ENCODE measurements at places on chromosomes 3 and 15.

GRCh38 chr15:67601073-67601472 is 58.6 kb downstream of the MAP2K5 start:
- DNase-seq: no peak

GRCh38 chr3:30720586-30721313 is 114.3 kb downstream of the TGFBR2 start:
- no peak for DNase-seq

GRCh38 chr3:103170651-103171050 is 735.8 kb downstream of the ZPLD1 start:
- DNase-seq: no peak

DNA sequence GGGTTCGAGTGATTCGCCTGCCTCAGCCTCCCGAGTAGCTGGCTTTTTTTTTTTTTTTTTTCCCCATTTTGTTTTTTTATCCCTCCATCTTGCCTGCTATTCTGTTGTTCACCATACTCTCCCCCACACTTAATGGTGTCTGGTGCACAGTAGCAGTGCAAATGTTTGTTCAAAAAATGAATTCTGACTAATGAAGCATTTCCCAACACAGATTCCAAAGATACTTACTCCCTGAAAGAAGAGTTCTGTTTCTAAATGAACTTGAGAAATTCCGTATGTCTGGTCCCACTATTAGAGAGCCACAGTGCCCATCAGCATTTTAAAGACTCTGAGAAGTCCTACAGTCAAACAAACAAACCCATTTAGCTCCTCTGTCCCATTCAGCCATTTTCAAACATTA is 9.5 kb downstream of the EDEM1 start:
- no peak for DNase-seq

DNA sequence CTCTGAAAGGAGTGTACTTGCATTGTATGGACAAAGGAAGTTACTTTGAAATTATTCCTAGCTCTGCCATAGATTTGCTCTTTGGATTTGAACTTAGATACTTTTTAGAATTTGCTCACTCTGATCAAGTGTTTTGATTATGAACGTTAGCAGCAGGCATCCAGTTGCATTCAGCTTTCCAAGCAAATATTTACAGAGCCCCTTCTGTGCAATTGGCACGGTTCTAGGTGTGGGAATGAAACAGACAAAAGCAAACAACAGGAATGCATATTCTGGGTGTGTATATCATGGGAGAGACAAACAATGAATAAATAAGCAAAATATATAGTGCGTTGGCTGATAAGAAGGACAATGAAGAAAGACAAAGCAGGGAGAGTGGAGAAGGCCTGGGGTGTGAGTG is 125.5 kb upstream of the ADAMTS9 start:
- no peak for DNase-seq

DNA sequence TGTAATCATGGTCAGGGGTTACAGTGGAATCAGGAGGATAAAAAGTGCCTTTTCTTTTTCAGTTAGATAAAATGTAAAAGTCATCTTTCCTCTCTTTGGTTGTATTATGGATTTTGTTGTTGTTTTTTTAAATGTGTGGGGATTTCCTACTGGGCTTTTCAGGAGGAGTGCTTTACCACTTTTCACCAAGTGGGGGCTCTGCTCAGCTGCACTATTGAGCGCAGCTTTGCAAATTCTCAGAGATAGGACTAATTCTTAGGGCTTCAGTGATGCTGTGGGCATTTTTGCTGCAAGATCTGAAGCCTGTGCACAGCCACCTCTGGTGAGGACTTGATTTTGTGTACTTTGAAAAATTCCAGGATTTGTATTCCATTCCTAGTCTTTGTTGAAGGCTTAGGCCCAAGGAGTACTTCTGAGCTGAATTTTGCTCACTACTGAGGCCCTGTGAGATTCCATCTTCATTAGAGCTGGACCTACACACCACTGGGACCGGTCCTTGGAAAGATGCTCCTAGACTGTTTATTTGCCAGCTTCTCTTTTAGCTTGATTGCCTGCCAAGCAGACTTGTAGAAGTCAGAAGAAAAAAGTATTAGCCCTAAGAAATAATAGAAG is 7.5 kb downstream of the GNB5 start:
- no peak for DNase-seq

DNA sequence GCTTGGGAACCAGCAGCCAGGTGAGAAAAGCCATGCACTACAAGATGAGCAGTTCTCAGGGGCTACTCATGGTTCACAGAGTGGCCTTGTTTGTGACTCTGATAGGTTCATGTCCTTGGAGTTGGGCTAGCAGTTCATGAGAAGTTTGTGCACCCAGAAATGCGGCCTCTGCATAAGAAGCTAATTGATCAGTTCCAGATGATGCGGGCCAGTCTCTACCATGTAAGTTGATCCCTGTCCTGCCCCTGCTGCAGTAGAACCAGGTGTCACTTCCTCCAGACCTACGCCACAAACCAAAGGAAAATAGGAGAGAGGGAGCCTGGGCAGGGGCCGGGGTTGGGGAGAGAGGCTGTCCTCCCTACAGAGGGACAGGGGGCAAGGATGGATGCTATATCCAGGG is 27.2 kb upstream of the MANF start:
- no peak for DNase-seq

DNA sequence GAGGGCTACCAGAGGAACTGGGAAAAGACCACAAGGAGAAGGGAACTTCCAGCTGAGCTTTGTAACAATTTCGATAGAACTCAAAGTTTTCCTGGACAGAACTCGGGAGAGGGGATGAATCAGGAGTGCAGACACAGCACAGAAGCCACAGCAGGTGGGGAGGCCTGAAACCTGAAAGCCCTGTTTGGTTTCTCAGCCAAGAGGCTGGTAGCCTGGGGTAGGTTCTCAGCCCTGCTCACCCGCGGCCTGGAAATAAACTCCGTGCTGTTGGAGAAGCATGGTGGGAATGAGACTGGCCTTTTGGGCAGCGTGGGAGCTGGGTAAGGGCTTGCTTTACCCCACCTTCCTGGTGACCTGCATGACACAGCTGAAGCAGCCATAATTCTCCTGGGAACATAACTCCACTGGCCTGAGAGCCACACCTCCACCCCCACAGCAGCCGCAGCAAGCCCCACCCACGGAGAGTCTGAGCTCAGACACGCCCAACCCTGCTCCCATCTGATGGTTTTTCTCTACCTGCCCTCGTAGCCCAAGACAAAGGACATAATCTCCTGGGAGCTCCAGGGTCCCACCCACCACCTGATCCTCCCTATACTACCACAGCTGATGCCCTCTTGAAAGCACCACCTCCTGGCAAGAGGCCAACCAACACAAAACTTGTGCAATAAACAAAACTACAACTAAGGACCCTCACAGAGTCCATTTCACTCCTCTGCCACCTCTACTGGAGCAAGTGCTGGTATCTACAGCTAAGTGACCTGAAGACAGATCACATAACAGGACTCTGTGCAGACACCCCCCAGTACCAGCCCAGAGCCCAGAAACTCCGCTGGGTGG is 52.5 kb upstream of the CHRM5 start:
- DNase-seq: no peak

DNA sequence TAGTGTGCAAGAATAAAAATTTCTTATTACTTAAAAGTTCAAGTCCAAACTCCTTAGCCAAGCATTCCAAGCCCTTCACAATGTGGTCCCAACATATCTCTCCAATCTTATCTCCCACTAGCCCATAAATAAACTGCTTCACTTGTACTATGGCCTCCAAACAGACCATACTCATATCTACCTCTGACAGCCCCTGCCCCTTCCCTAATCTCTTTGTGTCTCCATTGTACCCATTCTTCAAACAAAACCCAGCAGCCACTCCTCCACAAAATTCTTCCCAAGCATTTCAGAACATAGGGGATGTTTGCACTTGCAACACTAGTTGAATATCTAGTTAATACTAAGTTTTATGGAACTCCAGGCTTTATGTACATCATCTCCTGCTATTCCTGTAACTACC is 30.5 kb downstream of the LCMT2 start:
- no peak for DNase-seq

DNA sequence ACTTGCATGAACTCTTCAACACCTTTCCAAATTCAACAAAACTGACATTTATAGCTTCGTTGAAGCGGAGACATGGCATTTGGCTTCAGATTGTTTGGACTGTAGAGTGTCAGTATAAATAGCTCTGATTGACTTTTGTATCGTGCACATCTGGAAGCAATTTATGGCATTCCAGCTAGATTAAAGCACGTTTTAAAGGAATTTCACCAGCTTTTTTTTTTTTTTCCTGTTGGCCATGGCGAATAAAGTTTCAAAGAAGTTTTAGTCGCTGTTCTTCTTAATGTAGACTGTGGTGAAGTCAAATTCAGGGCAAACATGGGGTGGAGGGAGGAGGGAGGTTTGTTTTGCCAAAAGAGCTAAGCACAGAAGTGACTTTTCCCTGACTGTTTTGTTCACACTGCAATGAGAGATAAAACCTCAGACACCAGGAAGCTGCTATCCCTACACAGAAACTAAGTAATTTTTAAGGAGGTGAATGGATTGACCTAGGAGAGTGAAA is 391.0 kb upstream of the RARB start:
- no peak for DNase-seq

DNA sequence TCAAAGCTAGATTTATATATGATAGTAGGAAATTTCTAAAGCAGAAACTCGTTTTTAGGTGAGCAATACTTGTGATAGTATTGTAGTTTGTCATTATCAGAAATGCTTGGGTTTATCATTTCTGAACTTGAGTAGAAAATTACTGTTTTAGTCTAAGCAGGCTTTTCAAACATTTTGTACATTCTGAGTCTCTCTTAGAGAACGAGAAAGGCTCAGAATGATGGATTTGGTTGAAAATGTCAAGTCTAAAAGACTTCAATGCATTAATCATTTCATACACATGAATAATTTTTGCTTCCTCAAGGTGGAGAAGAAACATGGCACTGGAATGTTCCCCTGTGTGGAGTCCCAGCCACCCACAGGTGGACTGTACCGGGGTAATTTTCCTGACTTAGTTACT is 387.1 kb downstream of the NAALADL2 start:
- DNase-seq: no peak

DNA sequence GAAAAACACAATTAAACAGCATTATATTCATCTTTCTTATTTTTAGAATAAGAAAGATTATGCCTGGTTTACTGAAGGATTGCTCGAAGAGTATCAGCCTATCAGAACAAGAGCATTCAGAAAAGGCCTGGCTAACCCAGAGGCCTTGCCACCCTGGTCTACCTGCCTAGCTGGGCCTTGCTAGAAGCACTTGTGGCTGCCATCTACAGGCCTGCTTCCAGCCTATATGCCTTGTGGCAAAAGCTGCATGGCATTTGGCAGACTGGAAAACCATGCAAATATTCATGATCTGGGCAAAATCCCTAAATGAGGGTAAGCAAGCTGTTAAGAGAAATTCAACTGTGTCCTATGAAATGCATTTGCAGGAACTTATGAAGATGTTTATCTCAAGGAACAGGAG is 9.3 kb upstream of the ATP13A4 start:
- DNase-seq: no peak

DNA sequence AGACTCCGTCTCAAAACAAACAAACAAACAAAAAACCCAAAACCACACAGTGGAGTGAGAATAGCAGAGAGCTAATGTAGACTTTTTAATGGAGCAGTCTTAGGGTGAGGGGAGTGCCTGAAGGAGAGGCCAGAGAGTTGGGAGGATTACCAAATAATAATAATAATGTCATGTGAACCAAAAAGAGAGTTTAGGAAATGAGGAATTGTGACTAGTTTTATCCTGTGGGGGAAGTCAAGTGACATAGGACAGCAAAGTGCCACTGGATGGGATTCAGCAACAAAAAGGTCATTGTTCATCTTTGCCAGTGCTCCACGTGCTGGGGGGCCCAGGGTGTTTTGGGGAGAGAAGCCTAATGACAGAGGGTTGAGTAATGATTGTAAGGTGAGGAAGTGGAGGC is 12.9 kb downstream of the GPR87 start:
- DNase-seq: no peak

- DNase-seq: no peak
These were observed 191.1 kb downstream of the PLCH1 start for GRCh38 chr3:155553780-155554179.

- DNase-seq: no peak
These were observed 76.6 kb upstream of the SOX2 start for GRCh38 chr3:181635141-181635540.

DNA sequence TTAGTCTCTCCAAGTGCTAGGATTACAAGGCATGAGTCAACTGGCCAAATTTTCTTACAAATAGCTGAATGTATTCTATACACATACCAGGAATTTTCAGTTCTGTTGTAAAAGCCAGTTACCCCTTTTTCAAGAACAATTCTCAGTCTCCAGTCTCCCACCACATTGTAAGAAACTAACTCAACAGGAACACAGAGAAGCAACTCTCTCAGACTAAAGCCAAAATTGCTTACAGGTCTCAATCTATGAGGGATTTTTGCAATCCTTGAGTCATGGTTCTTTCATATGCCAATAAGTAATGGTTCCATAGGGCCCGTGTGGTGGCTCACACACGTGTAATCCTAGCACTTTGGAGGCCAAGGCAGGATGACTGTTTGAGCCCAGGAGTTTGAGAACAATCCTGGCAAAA is 8.5 kb downstream of the IP6K2 start:
- DNase-seq: no peak

DNA sequence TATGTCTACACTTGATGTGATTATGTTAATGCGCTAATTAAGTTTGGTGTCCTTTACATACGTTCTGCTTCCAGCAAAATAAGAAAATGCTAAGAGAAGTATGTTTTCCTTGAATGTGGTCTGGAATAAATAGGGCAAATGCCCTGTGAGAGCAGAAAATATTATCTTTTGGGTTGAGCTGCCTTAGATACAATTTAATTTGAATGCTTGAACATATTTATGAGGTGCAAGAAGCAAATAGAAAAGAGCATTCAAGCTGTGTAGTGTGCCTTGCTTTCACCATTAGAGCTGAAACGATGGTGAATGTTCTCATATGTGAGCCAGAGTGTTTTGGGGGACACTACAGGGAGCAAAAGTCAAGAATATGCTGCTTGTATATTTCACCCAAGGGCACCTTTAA is 15.9 kb upstream of the ARNT2 start:
- no peak for DNase-seq

- no peak for DNase-seq
These were observed 199.7 kb downstream of the TNIK start for GRCh38 chr3:171260466-171260865.

- DNase-seq: no peak
These were observed 160.1 kb downstream of the FBLN2 start for GRCh38 chr3:13708871-13709595.

- DNase-seq: no peak
These were observed 26.6 kb downstream of the APBA2 start for GRCh38 chr15:28912422-28912821.

DNA sequence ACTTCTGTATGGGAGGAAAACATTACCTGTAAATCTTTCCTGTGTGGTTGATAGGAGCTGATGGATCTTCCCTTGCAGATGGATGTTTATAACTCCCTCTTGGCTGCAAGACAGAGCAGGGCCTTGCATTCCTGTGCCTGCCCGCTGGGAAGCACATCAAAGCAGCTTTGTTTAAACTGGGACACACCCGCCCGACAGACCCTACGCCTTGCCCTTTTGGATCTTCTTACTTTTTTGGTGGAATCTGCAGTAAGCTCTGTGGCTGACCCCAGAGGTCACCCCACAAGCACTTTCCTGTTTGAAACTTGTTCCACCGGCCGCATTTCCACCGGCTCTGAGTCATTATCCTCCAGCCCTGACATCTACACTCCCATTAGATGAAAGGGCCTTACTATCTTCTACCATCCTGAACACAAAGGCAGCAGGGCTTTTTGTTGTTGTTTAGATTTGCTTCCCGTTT is 244.1 kb upstream of the STT3B start:
- no peak for DNase-seq

GRCh38 chr15:26983822-26984221 is 12.8 kb downstream of the GABRG3 start:
- no peak for DNase-seq

GRCh38 chr3:29668233-29668632 is 387.4 kb downstream of the RBMS3 start:
- no peak for DNase-seq

Data from hindlimb muscle (tissue), 1 donor.